Peyer's patch (tissue), 4 donors: ENCODE measurements at places on chromosomes 7 and 10.

DNA sequence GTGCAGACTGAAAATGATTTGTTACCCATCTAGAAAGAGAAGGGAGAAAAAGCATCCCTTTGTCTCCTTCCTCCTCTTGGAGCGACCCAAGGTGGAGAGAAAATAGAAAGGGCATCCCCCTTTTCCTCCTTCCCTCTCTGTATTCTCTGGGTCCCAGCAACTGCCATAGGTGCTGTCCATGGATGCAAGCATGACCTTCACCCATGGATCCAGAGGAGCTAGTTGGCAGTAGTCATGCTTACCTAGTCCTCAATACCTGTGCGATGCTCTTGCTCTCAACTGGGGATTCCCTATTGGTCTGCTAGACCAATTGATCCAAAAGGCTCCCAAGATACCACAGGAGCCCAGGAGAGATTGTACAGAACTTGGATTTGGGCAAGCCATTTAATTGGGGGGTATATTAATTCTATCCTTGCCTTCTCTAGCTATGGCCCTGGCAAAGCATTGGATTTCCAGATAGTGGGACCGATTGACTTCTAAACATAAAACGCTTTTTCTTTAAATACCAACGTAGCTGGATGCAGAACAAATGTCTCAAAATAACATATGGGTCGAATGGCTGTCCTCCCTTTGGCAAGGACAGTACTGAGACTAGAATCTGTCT is 547.8 kb upstream of the IGFBP3 start:
- no peak for DNase-seq

GRCh38 chr7:3176112-3177000 is 124.7 kb upstream of the SDK1 start:
- DNase-seq = no peak

DNA sequence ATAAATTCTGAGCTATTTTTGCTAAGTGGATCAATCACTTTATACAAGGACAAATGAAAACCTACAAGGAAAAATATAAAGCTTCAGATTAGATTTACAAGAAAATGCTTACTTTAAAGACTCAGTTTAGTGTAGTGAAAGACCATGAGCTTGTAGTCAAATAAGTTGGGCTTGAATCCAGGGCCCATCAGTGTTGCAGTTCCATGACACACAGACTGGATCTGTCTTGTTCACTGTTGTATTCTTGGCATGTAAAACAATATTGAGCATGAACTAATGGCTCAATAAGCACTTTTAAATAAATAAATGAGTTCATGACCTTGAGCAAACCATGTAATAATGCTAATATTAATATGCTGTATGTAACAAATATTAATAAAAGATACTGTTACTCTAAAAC is 164.6 kb upstream of the KCND2 start:
- DNase-seq = no peak

DNA sequence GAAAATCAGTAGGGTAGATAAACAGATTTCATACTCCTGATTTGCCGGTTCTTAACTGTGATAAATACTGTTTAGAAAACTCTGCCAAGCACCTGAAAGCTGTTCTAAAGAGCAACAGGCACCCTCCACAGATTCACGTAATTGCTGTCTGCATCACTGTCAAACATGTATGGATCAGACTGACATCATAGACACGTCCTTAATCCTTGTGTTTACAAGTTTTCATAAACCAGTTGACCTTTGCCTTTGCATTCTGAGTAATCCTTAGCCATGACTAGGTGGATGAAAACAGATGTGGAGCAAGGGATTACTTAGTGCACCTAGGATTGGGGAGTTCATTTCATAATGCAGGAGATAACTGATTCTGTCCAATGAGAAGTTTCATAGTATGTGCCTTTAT is 41.6 kb downstream of the SLC39A12 start:
- DNase-seq = no peak

DNA sequence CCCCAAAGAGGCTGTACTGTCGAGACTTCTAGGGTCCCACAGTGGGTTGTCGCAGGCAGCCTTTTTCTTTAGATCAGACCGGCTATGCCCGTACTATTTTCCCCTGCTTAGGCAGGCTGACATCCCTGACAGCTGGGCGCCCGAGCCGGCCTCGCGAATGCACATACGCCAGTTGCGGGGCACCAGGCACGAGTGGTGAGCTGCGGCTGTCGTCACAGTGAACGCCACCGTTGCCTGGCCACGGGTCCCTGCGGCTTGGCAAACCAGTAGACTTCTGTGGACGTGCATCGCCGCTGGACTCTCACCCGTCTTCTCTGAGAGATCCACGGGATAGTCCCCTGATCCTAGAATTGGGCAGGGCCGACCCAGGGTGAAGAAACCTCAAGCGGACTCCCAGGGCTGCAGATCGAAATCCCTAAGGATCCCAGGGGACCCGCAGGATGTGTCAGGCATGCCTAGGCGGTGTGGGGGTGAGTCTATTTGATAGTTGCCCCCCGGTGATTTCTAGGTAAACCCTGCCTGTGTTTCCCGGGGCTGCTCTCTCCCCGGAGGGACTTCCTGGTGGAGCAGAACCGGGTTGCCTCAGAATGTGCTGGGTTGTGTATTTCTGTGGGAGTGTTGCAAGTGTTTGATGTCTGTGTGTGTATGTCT is 33.0 kb upstream of the ZNF273 start:
- DNase-seq = no peak

- DNase-seq = no peak
These were observed 395.6 kb downstream of the TNS3 start for GRCh38 chr7:47186316-47186715.

DNA sequence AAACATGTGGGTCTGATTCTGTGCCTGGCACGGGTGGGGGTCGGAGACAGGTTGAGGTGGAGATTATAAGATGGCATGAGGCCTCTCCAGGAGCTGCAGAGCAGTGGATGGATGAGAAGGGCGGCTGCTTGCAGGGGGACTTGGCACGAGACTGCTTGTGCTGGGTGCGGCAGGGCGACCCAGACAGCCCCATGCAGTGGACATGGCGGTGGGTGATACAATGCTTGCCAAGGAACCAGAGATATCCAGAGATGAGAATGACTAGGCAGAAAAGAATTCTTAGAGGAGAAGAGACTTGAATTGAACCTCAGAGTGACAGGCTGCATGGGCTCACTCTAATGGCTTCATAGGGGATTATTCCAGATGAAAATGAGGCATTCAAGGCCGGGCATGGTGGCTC is 145.4 kb downstream of the NEURL1 start:
- DNase-seq = no peak

- DNase-seq = peak; percentile 44
These were observed 16.1 kb downstream of the BRAT1 start for GRCh38 chr7:2539031-2539911.

DNA sequence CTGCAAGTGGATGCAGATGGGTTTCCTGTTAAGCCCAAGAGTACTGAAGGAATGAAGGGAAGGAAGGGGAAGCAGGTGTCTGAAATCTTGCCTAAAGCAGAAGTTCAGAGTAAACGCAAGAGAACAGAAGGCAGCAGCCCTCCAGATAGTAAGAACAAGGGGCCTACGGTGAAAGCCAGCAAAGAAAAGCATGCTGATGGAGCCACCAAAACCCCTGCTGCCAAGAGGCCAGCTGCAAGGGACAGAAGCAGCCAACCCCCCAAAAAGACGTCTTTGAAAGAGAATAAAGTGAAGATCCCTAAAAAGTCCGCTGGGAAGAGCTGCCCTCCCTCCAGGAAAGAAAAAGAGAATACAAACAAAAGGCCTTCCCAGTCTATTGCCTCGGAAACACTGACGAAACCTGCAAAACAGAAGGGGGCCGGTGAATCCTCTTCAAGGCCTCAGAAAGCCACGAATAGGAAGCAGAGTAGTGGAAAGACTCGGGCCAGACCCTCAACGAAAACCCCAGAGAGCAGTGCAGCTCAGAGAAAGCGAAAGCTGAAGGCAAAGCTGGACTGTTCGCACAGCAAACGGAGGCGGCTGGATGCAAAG is 152.5 kb downstream of the LCOR start:
- DNase-seq = no peak

DNA sequence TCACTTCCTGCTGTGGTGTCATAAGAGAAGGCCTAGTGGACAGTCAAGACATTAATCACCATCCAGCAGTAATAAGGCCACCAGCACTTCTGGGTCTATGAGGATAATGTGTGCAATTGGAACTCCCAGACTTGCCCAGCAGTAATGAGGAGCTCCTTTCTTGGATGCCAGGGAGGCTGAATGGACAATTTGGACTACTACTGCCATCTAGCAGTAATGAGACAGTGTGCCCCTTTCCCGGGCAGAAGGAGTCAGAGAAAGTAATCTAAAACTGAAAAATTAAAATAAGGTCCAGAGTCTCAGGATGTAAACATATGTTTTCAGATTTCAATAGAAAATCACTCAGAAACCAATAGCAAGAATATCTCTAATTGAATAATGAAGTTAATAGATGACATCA is 400.4 kb downstream of the CDC14C start:
- no peak for DNase-seq

DNA sequence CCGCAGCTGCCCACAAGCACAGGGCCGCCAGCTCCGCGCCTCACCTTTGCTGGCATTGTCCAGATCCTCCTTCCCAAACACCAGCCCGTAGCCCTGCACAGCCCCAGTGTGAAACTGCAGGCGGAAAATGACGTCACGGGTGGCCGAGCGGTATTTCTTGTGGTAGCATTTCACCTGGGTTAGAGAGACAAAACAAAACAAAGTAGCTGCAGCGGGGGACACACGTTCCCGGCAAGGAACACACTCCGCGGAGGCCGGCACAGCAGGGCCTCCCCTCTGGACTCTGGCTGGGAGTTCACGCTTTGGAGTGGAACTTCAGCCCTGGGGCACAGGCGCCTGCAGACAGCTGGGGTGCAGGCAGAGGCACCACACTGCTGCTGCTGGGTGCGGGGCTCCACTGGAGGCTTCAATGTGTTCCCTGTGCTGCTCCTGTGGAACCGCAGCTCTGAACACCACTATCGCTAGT is 181.1 kb downstream of the TNS3 start:
- peak; percentile 39 for DNase-seq

- DNase-seq = no peak
These were observed 14.9 kb upstream of the GIMAP8 start for GRCh38 chr7:150435390-150436073.

GRCh38 chr7:137728426-137728825 is 118.3 kb downstream of the DGKI start:
- no peak for DNase-seq

DNA sequence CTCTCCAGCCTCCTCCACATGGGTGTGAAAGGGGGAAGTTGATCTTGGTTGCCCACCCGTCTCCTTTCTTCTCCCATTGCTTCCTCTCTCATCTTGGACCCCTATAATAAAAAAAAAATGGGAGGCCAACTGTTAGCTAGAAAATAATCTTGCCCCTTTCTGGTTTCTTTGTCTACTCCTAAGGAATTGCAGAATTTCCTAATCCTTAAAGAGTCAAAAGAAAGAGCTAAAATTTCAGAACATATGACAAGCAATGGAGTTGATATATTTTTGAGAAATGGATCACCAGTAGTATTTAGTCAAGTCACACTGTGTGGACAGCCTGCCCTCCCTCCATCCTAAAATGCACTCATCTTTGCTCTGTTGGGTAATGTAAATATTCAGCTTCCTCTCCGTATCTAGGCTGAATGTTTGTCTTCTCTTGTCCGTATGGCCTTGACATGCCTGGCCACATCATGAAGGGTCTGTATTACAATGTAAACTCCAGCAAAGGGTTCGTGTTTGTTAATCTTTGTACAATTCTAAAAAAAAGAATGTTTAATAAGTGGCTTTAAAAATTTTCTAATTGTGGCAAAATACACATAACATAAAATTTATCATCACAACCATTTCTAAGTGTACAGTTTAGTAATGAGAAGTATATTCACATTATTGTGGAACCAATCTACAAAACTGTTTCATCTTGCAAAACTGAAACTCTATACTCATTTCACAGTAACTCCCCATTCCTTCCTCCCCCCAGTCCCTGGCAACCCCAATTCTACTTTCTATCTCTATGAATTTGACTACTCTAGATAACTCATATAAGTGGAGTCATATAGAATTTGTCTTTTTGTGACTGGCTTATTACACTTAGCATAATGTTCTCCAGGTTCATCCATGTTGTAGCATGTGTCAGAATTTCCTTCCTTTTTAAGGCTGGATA is 71.5 kb downstream of the ZNF92 start:
- no peak for DNase-seq

DNA sequence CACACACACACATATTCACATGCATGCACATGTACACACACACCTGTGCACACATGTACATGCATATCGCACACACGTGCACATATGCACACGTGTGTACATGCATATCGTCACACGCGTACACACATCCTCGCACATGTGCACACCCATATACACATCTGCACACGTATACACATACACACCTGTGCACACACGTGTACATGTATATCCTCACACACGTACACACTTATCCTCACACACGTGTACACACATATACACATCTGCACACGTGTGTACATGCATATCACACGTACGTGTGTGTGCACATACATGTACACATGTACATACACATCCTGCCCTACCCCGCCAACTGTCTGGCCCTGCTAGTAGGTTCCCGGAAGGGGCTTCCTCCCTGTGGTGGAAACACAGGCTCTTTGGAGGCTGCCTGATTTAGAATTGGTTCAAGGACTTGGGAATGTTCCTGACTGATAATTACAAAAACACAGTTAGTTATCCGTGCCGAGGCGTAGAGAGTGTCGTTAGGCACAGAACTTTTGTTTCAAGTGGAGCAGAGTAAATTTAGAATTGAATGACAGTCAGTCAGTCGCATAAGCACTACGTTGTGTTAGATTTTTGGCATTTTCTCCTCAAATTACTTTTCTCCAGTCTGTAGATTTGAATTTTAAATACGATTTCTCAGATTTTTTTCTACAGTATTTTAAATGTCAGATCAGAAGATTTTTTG is 18.5 kb upstream of the PRKAR1B start:
- DNase-seq = no peak

DNA sequence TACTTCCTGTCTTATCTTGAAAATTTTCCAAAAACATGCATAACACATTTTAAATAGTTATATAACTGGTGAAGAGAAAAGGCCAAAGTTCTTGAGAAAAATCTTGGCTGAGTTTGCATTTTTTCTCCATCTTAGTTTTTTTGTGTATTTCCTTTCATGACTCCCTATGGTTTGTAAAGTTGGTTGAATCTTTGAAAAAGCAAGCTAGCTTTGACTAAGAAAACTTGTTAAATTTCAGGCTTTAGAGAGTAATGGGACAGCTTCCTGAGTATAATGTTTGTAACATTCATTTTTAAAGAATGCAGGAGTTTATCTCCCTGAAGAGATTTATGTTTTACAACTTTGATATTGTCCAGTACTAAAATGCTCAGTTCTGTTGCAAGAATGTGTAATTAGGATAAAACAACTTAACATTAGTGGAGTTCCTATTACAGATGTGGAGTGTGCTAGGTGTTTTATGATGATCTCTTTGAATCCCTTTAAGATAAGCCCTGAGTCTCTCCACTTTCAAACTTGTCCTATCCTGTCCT is 11.1 kb upstream of the HERPUD2 start:
- no peak for DNase-seq

DNA sequence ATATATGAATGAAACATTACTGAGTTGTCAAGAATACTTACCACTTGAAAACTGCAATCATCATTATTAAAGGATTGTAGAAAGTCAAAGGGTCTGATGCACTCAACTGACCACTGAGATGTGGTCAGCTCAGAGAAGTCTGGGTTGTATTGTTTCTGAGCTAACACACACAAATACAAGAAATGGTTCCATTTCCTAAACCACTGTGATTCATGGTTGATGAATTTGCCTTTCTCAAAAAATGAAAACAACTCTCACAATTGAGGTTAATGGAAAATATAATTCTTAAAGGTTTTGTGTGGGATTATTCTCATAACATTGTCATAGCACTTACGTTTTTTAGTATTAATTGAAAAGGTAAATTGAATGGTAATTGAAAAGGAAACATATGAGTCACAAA is 45.6 kb upstream of the TAS2R16 start:
- DNase-seq = no peak
